ENCODE measurements at places on chromosomes 5 and 9.

- DNase-seq, result no peak
These were observed 65.5 kb upstream of the FOXE1 start for GRCh38 chr9:97787551-97787950.

GRCh38 chr5:116308391-116308790 is 223.6 kb downstream of the COMMD10 start:
- DNase-seq, result no peak

GRCh38 chr9:133845440-133845839 is 107.3 kb upstream of the SARDH start:
- DNase-seq, result no peak

DNA sequence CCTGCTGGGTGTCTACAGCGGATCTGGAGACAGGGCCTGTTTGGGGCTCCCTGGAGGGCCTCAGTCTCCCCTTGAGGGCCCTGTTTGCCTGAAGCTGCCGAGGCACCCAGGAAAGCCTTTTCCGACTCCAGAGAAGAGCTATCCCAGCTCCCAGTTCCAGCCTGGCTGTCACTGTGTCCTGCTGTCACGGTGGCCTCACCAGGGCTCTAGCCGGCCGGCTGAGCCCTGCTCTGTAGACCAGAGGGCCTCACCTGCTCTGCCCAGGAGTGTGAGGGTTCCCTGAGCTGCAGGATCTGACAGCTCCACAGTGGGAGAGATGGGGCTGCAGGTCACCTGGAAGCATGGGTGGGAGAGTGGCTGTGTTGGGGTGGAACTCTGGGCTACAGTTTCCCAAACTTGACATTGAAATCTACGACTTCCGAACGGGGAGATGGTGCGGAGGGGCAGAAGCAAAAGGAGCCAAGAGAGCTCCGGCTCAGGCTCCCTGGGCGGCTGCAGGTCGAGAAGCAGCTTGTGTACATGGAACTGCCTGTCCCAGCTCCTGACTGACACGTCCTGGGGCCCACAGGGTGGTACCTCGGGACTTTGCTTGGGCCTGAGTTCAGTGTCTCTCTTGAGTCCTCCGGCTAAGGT is 94.9 kb downstream of the CACNA1B start:
- no peak for DNase-seq

DNA sequence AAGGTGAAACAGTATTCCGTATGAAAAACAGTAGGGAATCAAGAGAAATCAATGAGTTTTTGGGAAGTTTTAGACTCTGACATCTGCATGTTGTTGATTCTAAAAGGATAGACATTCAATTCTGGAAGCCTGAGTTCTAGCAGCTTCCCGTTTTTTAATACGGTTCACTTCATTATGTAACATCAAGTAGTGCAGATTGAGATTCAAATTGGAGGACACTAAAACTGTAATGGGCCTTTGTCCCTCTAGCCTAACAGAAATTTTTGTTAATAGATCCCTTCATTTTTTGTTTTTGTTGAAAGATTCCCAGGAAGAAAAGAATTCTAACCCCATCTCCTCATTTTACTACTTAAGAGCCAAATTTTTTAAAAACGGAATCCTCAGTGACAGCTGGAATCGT is 384.6 kb downstream of the SH3GL2 start:
- DNase-seq, result no peak

DNA sequence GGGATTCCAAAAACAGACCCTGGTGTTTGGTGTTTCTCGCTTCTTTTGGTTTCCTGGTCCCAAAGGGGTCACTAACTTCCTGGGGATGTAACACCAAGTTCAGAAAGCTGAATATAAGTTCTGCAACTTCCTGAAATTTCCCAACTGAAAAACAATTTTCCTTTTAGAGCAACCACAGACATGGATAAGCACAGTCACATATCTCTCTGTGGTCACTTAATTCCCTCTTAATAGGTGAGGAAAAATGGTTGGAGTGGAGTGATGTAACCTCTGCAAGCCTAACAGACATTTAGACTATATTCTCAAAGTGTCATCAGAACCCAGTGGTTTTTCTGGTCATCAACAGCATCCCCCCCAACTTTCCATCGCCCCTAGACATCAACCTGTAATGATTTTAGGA is 135.3 kb downstream of the PRELID2 start:
- DNase-seq, result no peak

DNA sequence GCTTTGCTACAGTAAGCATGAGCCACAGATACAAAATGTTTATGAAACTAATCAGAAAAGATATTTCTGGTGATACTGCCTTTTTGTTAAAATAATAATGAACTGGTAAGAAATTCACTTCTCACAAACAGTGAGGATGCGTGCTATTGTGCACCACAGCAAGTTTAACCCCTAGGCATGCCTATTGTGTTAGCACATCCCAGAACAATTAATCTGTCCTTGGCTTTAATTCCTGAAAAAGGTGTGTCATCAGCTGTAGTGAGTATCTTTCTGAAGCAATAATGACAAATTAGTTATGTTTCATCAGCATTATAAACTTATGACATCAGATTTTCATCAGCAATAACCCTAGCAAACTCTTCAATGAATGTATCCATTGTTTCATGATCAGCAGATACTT is 1307.2 kb downstream of the EFNA5 start:
- DNase-seq, result no peak

DNA sequence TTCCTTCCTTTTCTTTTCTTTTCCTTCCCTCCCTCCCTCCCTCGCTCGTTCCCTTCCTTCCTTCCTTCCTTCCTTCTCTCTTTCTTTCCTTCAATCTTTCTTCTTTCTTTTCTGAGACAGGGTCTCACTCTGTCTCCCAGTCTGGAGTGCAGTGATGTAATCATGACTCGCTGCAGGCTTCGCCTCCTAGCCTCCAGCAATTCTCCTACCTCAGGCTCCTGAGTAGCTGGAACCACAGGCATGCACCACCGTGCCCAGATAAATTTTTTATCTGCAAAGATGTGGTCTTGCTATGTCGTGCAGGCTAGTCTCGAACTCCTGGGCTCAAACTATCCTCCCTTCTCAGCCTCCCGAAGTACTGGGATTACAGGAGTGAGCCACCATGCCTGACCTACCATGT is 81.4 kb downstream of the SPATA31C2 start:
- peak; percentile 83 for DNase-seq

GRCh38 chr9:126722922-126723806 is 81.7 kb upstream of the ZBTB43 start:
- peak; percentile 61 for DNase-seq

DNA sequence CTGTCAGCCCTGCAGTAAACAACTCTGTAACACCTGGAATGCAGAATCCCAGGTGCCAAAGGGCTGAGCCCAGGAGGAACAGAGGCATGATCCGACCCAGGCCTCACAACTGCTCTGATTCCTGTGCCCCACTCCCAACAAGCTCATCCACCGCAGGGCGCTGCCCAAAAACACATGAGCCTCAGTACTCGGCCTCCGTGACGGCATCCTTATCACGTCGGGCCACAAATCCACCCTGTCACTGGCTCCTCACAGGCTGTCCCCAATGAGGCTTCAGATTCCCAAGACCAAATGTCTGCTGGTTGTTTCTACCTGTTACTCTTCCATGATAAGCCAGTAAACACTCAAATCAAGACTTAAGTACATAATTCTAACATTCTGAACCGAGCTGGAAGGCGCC is 15.2 kb downstream of the QSOX2 start:
- DNase-seq, result no peak

DNA sequence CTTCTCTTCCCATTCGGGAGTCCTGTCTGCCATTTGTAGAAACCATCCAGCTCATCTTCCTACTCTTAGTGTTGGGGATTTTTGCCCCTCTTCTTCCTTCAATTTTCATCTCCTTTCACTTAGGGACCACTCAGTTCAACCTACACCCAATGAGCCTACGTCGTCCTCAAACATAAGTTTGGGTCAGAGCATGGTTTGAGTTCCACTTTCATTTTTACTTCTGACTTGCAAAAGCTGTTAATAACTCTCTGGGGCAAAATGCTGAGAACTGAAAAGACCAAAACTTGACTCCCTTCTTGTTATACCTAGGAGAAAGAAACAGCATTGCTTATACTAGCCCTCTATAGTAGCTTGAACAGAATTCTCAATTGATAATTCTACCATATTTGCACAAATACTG is 381.5 kb upstream of the MPDZ start:
- DNase-seq, result no peak

- no peak for DNase-seq
These were observed 2.8 kb downstream of the ADRB2 start for GRCh38 chr5:148829248-148829594.

GRCh38 chr9:84315278-84315877 is 25.2 kb downstream of the SLC28A3 start:
- DNase-seq, result peak; percentile 74

- peak; percentile 75 for DNase-seq
These were observed 16.9 kb upstream of the ZNF366 start for GRCh38 chr5:72523960-72524582.

DNA sequence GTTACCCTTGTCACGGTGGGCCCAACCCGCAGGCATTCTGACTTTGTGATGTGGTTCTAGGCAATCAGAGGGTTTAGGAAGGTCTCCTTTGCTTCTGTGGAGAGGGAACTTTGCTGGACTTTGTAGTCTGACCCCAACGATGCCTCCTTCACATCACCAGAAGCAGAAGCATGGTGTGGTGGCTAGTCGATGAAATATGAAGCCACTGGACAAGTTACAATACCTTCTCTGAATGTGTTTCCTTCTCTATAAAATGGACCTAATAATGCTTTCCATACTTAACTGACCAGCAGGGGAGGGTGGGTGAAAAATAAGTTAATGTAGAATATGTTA is 607 bp downstream of the SPEF2 start:
- DNase-seq, result no peak

DNA sequence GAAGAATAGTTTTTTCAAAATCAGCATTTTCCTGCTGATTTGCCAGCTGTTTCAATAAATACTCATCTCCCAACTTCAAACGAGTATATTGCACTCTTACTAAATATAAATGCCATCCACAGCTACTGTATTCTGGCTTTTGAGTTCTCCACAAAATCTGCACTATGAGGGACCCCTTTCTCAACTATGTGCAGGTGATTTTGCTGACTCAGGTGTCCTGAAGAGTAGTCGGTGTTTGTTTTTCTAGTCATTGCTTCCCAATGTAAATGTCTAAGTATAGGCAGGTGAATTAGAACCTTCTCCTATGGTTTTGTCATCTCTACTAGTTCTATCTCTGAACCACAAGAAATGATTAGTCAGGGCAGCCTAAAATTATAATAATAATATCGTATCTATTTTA is 616.8 kb upstream of the MEF2C start:
- no peak for DNase-seq

- no peak for DNase-seq
These were observed 118.0 kb upstream of the TRIM32 start for GRCh38 chr9:116569111-116569510.

- DNase-seq, result no peak
These were observed 17.2 kb downstream of the FOXD1 start for GRCh38 chr5:73431204-73431851.

DNA sequence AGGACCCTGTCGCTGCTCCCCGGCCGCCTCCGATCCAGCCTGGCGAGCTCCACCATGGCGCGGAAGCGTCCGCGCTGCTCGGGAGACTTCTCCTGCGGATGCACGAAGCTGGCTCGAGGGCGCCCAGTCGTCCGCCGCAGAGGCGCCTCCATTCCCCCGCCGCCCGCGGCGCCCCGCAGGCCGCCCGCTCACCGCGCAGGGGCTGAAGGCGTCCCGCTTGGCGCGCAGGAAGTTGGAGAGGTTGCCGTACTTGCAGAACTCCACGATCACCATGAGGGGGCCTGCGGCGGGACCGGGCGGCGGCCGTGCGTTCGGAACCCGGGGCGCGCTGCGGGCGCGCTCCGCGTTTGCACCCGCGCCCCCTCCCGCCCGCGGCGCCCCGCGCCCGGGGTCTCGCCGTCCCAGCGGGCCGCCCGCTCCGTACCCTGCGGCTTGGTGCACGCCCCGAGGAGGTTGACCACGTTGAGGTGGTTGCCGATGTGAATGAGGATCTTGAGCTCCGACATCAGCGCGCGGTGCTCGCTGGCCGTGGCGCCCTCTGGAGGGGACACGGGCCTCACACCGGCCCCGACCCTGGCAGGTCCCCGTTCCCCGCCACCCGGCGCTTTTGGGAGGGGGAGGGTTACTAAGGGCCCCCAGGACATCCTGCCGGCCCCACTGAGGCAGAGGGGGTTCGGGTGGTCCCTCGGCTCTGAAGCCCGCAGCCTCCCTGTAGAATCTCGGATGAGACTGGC is 27.7 kb upstream of the SCGB3A1 start:
- DNase-seq, result peak; percentile 57

- peak; percentile 53 for DNase-seq
These were observed 55.2 kb upstream of the ACTBL2 start for GRCh38 chr5:57537811-57538210.

- no peak for DNase-seq
These were observed 155.4 kb upstream of the CLINT1 start for GRCh38 chr5:158014372-158014771.

DNA sequence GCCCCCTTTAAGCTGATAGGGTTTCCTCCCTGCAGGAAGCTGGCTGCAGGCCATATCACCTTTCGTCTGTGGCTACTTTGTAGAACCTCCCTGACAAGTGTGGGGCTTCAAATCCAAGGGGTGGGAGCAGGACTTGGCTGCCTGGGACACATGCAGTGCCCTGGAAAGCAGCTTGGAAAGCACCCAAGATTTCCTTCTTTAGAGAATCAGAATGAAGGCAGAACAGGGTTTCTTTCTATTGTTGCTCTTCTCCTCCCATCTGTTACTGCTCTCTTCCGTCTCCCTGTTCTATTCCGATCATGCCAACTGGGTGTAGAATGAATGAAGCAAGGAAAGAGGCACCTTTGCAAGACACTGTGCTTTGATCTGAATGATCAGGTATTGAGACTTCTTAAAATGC is 282.2 kb downstream of the MED10 start:
- no peak for DNase-seq

- no peak for DNase-seq
These were observed 116.3 kb downstream of the SLC28A3 start for GRCh38 chr9:84224246-84224645.

DNA sequence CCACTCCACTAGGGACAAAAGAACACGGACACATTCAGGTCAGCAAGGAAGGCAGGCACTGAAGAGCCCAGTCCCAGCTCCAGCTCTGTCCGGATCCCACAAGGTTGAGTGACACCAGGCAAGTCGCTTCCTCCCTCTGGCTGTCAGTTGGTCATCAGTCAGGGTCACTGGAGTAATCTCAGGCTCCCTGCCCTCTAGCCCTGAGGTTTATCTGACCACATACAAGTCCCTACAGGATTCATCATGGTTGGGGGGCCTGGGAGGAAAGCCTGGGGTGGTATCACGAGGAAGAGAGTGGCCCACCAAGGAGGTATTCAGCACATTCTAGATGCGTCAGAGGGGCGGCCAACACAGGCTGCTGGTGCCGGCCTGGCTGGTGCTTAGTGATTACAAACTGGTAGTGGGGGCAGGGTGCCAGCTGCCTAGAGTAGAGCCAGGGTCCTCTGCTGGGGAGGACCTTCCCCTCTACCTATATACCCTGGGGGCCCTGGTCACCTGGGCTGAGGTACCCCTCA is 81.5 kb downstream of the SHB start:
- no peak for DNase-seq

GRCh38 chr9:32787816-32788215 is 4.5 kb downstream of the TMEM215 start:
- DNase-seq, result no peak

Measured in kidney tubule cell (primary cell).